Activated T-helper 1 cell treated with anti-CD3 and anti-CD28 coated beads, Interleukin-12 subunit alpha, Interleukin-12 subunit beta, Interleukin-2, Interleukin-4 antibody, amounts not matched to agents 30 ng/mL and 10 ng/mL and 1 ng/mL, durations not matched to agents 14 hours and 24 hours and 36 hours (primary cell): ENCODE measurements at places on chromosomes 16 and 17.

- DNase-seq: no peak
Measured at GRCh38 chr17:41307647-41308046, 1.5 kb downstream of the KRTAP16-1 start.

GRCh38 chr17:45149669-45150664 lies 1.7 kb downstream of the HEXIM1 start:
- peak; percentile 28 for DNase-seq

GRCh38 chr16:20410121-20410723 lies 888 bp downstream of the ACSM5 start:
- no peak for DNase-seq

DNA sequence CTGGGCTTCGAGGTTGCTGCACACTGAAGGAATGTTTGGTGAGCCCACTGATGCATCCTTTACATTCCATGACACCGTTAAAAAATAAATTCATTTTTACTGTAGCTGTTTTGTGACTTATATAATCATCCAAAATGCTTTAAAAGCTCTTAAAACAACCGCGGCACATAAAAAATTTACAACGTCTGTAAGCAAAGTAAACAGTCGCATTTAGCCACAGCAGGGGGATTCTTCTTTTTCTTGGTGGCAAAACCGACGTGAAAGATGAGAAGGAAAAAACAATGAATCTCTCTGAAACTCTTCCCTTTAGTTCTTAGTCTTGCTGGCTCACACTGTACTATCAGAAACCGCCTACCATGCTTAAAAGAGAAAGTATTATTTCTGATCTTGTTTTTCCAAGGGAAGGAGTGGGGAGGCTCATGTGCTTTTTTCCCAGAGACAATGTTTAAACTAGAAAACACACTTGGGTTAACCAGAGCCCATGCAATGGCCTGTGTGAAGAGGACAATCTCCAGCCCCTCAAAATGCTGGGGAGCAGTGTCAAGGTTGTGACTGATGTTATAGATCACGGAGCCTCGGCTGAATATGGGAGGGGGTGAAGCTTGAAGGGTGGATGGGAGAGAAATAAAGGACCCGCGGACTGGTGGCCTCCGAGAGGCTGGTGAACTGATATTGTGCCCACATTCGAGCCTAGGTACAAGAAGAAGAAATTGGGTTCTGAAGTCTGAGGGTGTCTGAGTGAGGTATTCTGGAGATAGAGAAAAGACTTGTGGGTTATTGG lies 91.1 kb downstream of the IRF8 start:
- DNase-seq: no peak

DNA sequence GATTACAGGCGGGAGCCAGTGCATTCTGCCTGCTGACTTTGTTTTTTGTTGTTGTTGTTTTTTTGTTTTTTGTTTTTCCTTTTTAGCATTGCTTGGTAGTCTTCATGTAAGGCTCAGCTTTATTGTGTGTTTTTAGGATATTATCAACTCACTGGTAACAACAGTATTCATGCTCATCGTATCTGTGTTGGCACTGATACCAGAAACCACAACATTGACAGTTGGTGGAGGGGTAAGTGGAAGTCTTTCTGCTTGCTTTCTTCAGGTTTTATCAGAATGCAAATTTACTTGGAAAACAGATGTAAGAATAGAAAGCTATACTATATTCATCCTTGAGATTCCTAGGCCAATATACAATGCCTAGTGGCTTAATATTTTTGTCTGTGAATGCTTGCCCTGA lies 3.3 kb upstream of the CMTM1 start:
- DNase-seq: no peak
